ENCODE measurements at places on chromosomes 11 and 22.

DNA sequence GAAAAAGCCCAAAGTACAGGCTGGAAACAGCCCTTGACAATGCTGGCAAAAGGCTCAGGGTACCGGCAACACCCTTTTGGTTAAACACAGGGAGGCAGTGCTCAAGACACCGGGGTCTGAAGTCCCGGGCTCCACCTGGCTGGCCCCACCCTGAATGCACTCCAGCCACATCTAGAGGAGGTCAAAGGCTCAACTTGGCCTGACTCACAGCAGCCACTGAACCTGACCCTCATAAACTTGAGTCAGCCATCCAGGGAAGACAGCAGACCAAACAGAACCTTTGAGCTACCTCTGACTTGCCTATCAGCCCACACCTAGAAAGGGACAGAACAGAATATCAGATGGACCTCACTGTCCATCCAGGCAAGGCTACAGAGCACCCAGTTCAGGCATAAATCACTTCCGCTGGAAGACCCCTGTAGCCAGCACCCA is 3.8 kb downstream of the CFL1 start:
- no peak for DNase-seq

DNA sequence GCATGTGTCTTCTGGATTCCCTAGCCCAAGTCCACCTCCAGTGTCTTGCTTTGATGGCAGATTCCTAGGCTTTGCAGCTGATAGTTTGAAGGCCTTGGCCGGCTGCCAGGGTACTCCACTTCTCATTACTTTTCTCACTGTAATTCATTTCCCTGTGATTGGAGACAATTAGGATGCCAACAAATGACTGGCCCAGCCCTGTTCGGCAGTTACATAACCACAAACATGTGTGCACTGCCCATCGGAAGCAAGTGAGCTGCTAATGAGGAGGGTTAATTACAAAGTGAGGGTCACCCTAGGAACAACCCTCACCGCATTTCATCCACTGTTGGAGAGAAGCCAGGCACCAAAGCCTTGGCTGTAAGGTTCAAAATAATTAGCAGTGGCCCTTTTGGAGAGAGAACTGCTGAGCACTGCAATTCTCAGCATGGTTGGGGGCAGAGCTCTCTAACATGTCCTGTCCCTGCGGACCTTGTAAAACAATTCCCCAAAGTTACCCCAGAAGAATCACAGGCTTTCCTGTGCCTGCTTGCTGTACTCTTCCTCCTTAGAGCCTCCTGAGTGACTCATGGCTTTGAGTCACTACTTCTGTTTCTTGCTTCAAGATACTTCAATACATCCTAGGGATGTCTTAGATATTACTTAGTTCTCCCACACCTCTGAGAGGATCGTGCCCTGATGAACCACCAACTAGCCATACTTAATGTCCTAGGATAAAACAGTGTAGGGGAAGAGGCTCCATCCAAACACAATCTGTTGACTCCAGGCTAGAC is 109.7 kb upstream of the GALNT18 start:
- DNase-seq, result no peak

DNA sequence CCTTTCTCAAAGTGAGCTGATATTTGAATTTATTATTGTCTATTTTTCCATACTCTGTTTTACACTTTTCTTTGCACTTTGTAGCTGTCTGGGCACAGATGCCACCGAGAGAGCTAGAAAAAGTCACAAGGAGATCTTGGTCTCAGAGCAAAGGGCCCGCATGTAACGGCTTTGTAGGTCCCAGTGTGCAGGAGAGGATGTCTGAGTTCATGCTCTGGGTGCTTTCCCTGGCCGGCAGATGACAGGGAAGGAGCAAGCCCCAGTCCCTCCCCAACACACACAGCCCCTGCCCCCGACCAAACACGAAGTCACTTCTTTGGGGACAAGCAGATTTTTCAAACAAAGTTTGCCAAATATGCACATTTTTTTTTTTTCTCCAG is 55.8 kb downstream of the SMIM38 start:
- DNase-seq, result no peak

GRCh38 chr22:25670070-25670461 is 71.9 kb upstream of the MYO18B start:
- no peak for DNase-seq

DNA sequence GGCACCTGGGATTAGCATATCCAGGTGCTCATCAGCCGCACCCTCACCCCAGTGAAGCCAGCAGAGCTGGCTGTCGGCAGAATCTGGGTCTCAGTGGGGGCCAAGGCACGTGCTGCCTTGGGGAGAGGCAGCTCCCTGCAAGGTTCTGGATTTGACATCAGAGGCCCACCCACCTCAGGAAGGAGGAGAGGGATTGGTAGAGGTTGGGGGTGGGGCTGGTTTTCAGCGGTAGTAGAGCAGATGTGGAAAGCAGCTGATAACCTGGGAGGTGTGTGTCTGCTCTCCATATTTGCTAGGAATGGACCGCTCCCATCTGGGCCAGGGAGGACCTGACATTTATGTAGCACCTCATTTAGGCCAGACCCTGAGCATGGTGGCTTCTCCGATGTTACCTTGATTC is 147.5 kb downstream of the GRIK4 start:
- DNase-seq, result no peak

- DNase-seq, result no peak
Observed at GRCh38 chr11:47001781-47002181, 65.2 kb downstream of the CSTPP1 start.

DNA sequence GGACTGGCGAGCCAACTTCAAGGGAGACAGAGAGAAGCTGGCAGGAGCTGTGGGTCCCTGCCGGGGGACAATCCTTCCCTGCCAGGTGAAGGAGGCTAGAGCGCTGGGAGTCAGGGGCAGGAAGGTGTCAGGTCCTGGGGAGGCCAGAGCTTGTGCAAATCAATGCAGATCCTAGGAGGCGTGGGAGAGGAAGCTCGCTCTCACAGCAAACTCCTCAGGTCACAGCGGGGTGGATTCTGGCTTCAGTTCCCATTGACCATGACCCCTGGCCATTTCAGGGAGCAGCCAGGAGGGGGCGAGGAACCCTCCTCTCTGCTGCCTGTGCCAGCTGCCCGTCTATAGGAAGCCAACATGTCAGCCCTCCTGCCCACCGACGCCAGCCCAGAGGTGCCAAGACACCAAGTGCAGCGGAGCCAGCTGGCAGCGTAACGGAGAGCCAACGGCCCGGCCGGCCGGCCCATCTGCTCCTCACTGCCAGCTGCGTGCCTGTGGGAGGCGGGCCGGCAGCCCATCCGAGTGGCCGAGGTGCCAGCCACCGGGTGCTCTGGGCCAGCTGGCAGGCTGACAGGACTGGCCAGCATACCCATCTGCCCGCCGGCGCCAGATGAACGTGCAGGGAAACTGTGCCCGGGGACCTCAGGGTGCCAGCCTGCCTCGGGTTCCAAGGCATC is 374.8 kb downstream of the MIAT start:
- no peak for DNase-seq

DNA sequence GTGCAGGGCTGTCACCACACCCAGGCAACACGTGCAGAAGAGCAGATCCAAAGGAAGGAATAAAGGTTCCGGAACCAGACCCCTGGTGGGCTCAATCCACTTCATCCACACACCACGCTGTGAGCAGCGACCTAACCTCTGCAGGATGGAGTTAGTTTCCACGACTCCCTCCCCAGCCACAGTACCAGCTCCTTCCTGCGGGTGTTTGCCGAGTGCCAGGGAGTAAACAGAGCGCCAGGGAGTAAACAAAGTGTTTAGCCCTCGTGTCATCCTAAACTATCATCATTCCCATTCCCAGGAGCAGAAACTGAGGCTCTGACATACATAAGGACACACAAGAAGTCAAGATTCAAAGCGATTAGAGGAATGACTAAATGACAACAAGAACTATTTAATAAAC is 261.3 kb downstream of the MN1 start:
- DNase-seq, result no peak

- DNase-seq, result no peak
Observed at GRCh38 chr11:11081288-11081687, 223.4 kb upstream of the ZBED5 start.

GRCh38 chr22:24442352-24442744 is 14.9 kb downstream of the ADORA2A start:
- DNase-seq, result no peak

GRCh38 chr11:22520521-22520920 is 105.1 kb downstream of the FANCF start:
- no peak for DNase-seq

GRCh38 chr11:72577271-72577721 is 96.9 kb downstream of the PDE2A start:
- DNase-seq, result no peak

GRCh38 chr11:11779975-11780374 is 61.8 kb upstream of the USP47 start:
- no peak for DNase-seq

DNA sequence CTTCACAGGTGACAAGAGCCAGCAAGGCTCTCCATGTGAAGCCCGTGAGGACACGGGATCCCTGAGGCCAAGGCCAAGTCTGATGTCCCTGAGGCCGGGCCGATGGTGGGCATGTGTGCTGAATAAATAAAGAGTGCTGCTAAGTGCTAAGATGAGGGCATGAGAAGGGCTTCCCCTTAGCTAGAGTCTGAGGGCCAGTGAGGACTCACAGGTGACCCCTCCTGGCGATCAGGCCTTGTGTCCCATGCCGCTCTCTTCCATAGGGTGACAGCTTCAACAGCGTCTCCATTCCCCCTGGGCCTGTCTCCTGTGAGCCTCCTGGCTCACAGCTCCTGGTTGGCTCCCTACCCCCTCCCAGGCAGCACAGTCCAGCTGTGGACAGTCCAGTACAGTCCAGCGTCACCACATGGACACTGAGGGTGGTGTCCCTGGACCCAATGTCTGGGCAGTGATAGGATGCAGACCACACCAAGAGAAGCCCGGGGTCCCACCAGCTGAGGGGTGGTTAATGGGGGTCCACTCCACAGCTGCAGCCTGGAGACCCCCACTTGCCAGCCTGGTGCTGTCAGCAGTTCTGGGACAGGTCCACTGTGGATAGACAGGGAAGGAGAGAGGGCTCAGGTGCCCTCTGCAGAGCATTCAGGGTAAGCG is 1033.2 kb downstream of the TBC1D22A start:
- no peak for DNase-seq

- no peak for DNase-seq
Observed at GRCh38 chr22:28046100-28046499, 127.0 kb upstream of the PITPNB start.

DNA sequence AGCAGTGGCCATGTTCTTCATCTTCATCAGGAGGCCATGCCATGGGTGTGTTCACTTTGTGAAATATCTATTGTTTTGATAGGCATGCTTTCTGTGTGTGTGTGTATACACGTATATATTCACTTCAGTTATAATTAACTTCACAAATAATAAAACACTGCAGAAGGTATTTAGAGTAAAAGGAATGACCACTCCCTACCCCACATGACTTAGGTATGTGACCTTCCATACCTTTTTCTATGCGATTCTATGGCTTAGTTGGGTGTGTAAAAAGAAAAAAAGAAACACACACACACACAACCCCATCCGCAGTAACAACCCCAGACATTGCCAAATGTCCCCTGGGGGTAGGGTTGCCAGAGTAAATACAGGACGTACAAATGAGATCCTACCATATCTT is 72.0 kb downstream of the CYTH4 start:
- no peak for DNase-seq

DNA sequence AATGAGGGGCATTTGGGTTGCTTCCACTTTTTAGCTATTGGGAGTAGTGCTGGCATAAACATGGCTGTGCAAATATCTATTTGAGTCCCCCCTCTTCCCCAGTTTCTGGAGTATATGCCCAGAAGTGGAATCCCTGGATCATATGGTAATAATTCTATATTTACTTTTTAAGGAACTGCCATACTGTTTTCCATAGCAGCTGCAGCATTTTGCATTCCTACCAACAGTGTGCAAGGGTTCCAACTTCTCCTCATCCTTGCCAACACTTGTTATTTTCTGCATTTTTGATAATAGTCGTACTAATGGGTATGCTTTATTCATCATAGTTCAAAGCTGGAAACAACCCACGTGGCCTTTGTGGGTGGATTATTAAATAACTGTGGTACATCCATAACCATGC is 883.5 kb downstream of the TBC1D22A start:
- no peak for DNase-seq

DNA sequence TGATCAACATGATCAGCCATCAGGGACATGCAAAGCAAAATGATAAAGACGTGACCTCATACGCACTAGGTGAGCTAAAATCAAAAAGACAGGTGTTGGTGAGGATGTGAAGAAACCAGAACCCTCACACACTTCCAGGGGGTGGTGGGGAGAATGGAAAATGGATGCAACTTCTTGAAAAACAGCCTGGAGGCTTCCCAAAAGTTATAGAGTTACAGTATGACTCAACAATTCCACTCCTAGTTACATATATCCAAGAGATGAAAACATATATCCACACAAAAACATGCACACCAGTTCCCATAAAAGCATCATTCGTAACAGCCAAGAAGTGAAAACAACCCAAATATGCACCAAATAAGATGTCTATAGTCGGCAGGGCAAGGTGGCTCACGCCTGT is 42.1 kb upstream of the APLNR start:
- DNase-seq, result no peak

GRCh38 chr11:304915-305843 is 2.4 kb upstream of the IFITM2 start:
- no peak for DNase-seq

- no peak for DNase-seq
Observed at GRCh38 chr11:8219257-8220021, 44.2 kb downstream of the LMO1 start.

DNA sequence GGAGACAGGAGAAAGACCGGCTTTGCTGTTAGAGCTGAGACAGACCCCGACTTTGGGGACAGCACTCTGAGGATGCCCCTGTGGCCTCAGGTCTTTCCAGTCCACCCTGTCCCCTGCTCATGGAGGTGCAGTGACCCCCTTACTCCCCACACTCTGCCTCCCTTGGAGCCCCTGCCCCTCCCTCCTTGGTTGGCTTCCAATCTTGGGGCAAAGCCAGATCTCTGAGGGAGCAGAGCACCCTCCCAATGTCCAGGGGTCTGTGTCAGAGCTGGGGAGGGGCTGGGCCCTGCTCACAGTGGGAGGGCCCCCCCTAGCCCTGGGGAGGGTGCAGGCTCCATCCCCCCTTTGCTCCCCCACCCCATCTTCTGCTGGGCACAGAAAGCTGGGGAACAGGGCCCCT is 50.0 kb downstream of the IGLL1 start:
- DNase-seq, result no peak

GRCh38 chr11:103940551-103940950 is 95.9 kb upstream of the DDI1 start:
- no peak for DNase-seq

- DNase-seq, result no peak
Observed at GRCh38 chr22:23801238-23801821, 14.6 kb downstream of the SMARCB1 start.

GRCh38 chr11:11444027-11444803 is 91.2 kb upstream of the CSNK2A3 start:
- DNase-seq, result no peak

- DNase-seq, result no peak
Observed at GRCh38 chr11:112013497-112014164, 11.6 kb upstream of the DLAT start.

GRCh38 chr11:123404676-123405075 is 25.4 kb upstream of the GRAMD1B start:
- no peak for DNase-seq

DNA sequence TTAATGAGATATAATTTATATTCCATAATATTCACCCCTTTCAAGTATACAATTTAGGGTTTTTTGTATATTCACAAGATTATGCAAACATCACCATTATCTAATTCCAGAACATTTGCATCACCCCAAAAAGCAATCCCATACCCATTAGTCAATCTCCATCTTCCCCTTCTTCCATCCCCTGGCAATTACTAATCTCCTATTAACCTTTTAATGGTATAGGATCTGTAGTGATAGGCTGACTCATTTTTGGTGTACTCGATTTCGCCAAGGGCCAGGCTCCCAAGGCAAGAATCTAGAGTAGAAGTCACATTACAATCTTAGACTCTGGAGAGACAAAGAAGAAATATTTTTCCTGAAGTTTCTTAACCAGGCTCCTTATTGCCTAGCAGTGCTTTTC is 113.4 kb downstream of the GAB2 start:
- no peak for DNase-seq
